Activated T-helper 17 cell treated with anti-CD3 and anti-CD28 coated beads, Interleukin-2, amount 50 U/mL, for 72 hours (primary cell): ENCODE measurements at places on chromosomes 3 and 15.

DNA sequence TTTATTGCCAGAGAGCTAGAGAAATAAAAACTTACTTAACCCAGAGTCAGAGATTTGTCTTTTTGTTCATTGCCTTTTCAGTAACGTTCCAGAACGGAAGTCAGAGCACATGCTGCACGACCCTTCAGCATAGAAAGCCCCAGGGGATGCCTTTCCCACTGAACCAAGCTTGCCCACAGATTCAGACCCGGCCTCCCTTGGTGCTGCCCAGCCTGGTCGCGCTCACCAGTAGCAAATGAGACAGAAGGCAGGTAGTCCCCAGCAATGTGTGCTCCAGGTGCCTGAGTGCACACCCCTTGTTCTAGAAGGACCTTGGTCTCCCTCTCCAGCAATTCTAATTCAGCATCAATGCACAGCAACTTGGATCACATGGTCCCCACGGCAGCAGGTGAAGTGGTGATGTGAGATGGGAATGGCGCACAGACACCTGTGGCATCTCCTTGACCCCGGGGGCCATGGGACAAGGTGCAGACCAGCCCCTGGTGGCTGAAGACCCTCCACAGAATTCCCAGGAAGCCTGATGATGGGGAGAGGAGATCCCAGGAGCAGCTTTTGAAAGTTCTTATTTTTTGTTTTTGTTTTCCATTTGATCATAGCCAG, 91.8 kb upstream of the IQSEC1 start:
- ATAC-seq, result no peak

DNA sequence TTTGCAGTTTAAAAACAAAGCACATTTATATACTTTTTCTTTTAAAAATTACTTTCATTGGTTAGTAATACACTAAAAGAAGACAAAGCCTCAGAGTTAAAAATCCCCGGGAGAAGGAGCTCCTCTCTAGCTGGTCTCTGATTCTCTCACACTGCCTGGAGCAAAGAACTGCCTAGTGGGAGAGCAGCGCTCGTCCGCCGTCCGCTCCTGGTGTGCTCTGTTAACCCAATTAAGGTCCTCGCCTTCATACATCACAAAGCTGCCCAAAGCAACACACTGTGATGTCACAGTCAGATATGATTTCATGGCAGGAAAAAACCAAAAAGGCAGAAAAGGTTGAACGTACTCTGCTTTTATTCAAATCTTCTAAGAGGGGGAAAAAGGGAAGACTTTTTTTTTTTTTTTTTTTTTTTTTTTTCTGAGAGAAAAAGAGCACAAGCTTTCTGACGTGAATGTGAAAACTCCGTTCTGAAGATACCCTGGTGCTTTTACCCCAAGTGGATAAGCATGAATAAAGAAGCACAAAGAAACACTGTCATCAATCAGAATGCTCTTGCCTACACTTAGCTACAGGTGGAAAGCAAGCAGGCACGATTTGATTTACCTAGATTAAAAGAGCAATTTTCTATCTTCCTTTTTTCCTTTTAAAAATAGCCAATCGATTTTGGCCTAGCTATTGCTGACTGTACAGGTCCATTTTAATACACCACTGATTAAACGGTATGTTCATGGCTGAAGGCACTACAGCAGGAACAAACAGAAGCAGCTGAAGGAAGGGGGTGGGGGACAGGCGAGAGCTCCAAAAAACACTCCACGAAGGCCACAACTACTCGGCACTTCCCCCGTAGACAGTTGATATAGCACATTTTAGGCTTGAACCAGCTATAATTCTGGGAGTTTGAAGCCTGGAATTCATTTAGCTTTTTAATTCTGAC, 115.2 kb downstream of the TIGIT start:
- ATAC-seq, result no peak

DNA sequence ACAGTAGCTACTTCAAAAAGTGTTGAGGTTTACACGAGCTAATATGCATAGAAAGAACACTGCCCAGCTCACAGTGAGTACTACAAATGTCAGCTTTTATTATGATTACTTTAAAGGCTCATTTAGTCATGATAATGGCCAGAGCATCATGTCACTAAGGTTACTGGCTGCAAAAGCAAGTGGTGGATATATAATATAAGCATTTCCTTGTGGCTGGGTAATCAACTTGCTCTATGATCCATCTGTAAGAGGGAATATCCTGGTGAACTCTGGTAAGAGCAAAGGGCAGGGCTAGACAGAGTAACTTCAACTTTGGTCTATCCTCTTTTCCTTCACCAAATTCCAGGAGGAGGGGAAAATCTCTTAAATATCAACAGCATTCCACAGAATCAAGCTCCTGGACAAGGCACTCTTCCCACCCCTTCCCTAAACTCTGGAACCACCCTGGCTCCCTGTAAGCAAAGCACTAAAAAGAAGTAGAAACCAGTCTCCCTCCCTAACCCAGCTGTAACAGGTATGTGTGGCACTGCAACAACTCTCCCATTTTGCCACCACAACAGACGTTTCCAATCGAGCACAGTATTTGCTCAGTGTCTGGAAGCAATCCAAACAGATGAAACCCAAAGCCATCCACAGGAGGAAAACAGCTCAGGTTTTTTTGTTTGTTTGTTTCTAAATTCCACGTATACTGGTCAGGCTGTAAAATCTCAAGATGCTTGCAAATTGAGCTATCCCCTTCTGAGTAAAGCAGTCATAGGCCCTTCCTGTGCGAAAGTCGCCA, 13.4 kb downstream of the B4GALT4 start:
- no peak for ATAC-seq

DNA sequence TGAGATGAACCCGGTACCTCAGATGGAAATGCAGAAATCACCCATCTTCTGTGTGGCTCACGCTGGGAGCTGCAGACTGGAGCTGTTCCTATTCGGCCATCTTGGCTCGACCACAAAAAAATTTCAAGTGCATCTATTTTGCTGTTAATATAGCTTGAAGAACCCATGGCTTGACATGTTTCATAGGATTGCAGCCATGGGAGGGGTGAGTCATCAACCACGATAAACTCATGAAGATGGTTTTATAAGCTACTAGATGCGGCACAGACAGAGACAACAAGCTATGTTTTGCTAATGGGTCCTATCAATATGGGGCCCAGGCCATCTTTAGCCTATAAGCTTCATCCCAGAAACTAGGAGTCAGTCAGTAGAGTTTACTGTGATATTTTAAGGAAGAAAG, 100.4 kb upstream of the PHLDB2 start:
- no peak for ATAC-seq

- no peak for ATAC-seq
Measured at GRCh38 chr3:192947421-192947820, 29.8 kb upstream of the MB21D2 start.

- ATAC-seq, result no peak
Measured at GRCh38 chr15:71612869-71613268, 197.5 kb upstream of the NR2E3 start.

GRCh38 chr3:116318370-116318769, 126.9 kb downstream of the LSAMP start:
- no peak for ATAC-seq

DNA sequence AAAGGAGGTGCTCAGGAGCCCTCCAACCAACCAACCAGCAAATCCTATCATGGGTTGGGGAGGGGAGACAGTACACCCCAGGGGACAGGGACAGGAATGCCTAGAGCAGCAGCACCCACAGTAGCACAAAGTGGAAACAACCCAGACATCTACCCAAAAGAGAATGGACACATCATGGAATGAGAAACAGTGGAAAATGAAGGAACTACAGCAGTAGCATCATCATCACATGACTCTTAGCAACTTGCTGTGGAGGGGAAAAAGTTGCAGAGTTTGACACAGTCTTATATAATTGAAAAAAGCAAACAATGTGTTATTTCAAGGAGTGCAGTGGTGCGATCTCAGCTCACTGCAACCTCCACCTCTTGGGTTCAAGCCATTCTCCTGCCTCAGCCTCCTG, 11.0 kb downstream of the C3orf22 start:
- no peak for ATAC-seq

- ATAC-seq, result no peak
Measured at GRCh38 chr15:44550256-44550655, 13.3 kb downstream of the EIF3J start.

DNA sequence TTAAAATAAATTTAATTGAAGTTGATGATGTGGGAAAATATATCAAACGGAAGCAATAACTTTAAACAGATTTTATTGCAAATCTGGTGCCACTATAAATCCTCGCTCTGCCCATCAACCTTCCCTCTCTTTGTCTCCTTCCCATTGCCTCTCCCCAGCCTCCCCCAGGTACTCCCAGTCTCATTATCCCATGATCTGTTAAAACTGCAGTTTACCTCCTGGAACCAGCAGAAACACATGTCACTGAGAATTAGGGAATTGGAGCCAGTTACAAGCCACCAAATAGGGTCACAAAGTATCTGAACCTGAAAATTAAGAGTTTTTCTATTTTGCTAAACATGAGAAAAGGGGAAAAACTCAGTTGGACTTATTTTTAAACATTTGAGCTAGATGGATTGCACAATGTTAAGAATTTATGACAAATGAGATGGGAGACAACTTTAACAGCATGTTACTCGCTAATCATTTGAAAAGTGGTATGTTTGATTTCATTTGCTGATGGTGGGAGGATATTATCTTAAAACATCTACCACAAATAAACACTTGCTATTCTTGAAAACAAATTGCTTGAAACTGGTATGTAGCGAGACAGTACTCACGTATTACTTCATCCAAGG, 2.4 kb downstream of the PLCH1 start:
- no peak for ATAC-seq

- peak; percentile 63 for ATAC-seq
Measured at GRCh38 chr3:196624067-196624790, 15.3 kb upstream of the NRROS start.

DNA sequence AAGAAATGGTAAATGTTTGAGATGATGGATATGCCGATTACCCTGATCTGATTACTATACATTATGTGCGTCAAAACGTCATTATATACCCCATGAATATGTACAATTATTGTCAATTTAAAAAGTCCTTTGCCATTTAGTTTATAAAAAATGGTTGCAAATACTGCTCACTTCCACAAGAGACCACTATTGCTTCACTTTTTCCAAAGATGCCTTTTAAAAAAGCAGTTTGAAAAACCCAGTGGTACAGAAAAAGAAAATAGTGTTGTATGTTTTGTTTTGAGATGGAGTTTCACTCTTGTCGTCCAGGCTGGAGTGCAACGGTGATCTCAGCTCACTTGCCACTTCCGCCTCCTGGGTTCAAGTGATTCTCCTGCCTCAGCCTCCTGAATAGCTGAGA, 39.3 kb downstream of the EDEM1 start:
- no peak for ATAC-seq

DNA sequence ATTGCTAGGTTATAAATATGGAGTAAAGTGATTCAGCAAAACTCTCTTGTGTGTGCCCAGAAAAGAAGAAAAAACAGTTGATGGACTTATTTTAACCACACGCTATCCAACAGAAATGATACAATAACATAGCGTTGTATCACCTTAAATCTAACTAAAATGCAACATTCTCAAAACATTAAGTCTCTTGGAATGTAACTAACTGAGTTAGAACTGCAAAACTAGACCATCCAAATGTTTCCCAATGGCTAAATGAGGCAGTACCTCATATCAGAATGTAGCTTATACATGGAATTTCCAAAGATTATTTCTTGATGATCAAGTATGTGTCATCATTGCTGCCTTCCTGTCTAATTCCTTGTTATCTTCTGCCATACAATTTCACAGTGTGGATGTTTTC, 187.9 kb downstream of the CNTN3 start:
- ATAC-seq, result no peak

- no peak for ATAC-seq
Measured at GRCh38 chr3:108486941-108487340, 23.5 kb downstream of the MYH15 start.

- peak; percentile 57 for ATAC-seq
Measured at GRCh38 chr3:67662733-67663132, 8.3 kb upstream of the SUCLG2 start.
